Upper lobe of left lung (tissue), 6 donors: ENCODE measurements at places on chromosomes 7 and 10. TPM values are rescaled to one million over a fixed set of nuclear protein-coding genes. Genes with fewer than 3 reads are reported as not detected.
A peak's percentile ranks its signal among the peaks of the same experiment; 100 is the strongest.

DNA sequence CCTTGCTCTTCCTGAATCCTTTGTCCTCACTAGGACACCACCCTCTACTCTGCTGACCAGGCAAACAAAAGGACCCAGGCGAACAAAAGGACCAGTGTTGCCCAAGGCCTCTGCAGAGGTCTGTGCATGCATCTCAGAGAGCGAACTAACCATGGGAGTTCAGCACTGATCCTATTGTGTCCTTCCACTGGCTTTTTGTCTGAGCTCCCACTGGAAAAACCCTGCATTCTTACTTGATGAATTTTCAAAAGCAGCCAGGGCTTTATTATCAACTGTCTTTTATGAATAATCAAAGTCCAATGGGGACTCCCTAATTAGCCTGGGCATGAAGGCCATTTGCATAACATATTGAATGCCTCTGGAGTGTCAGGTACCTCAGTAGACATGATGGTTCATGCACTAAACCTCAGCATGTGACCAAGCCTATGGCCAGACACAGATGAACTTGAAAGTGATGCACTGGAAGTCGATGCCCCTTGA, 140.6 kb downstream of the KCNMA1 start:
- no peaks in the 10 kb centered on the region for H3K27me3 ChIP-seq
- no peak overlapping the region for H3K27ac ChIP-seq
- DNase-seq, result no peak
- no peak overlapping the region for H3K4me3 ChIP-seq
- no peaks in the 10 kb centered on the region for H3K36me3 ChIP-seq

DNA sequence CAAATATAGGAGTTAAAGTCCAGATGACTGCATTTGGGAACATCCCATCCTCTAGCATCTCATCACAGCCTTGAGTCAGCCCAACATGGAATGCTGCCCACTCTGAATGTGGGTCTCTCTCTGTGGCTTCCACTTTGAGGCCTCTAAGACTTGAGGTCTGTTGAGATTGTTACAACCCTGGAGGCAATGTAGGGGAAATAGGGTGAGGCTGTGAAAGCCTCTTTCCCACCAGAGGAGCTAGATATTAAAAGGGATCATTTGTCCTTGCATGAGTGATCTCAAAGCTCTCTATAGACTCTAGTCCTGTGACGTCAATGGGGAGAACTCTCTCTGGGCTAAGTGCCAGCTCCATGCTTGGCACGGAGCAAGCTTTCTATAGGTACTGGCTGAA, 6.4 kb upstream of the GOLGA7B start:
- H3K4me3 ChIP-seq, result no peak overlapping the region
- no peaks in the 10 kb centered on the region for H3K36me3 ChIP-seq
- peaks cover 13% of the 10 kb centered on the region for H3K4me1 ChIP-seq
- no peak overlapping the region for H3K27ac ChIP-seq
- H3K27me3 ChIP-seq, result no peaks in the 10 kb centered on the region
- DNase-seq, result no peak

Gene UNCX
- not detected for total RNA-seq

DNA sequence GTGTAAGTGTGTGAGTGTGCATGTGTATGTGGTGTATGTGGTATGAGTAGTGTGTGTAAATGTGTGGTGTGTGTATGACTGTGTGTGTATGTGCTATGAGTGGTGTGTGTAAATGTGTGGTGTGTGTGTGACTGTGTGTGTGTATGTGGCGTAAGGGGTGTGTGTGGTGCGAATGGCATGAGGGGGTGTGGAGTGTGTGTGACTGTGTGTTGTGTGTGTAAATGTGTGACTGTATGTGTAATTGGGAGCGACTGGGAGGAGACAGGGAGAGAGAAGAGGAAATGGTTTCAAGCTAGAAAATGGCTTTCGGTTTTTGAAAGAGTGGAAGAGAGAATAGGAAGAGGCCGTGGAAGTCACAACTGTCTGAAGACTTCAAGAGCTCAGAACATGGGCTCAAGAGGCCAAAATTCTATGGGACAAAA, 23.6 kb upstream of the GATAD1 start:
- H3K4me3 ChIP-seq, result no peak overlapping the region
- no peak for DNase-seq
- H3K27ac ChIP-seq, result no peak overlapping the region
- H3K27me3 ChIP-seq, result no peaks in the 10 kb centered on the region
- H3K36me3 ChIP-seq, result no peaks in the 10 kb centered on the region
- peaks cover 5% of the 10 kb centered on the region for H3K4me1 ChIP-seq

DNA sequence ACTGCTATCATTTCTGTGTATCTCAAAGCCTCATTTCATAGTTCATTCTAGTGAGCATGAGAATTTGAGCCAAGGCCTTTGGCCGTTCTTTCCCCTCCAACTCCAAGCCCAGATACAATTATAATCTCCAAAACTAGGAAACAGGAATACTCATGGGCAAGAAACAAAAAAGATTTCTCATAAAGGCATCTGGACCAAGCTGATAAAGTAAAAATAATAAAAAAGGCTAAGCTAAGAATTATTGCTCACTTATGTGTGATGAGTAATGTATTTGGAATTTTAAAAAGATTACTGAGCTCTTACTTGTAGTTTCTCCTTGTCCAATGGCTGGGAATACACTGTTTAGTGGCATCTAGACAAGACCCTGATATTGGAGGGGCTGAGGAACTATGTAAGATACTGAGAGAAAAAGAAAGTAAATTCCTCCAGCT, 196.4 kb upstream of the POM121L12 start:
- H3K36me3 ChIP-seq, result no peaks in the 10 kb centered on the region
- no peak overlapping the region for H3K27ac ChIP-seq
- H3K4me1 ChIP-seq, result no peaks in the 10 kb centered on the region
- no peaks in the 10 kb centered on the region for H3K27me3 ChIP-seq
- no peak overlapping the region for H3K4me3 ChIP-seq

GRCh38 chr7:42103456-42103855, 133.6 kb downstream of the GLI3 start:
- no peaks in the 10 kb centered on the region for H3K36me3 ChIP-seq
- no peaks in the 10 kb centered on the region for H3K27me3 ChIP-seq
- H3K4me3 ChIP-seq, result no peak overlapping the region
- H3K27ac ChIP-seq, result no peak overlapping the region
- H3K4me1 ChIP-seq, result peaks cover 33% of the 10 kb centered on the region

GRCh38 chr7:36884910-36885309, 160.6 kb upstream of the AOAH start:
- H3K4me3 ChIP-seq, result no peak overlapping the region
- H3K27me3 ChIP-seq, result no peaks in the 10 kb centered on the region
- H3K4me1 ChIP-seq, result no peaks in the 10 kb centered on the region
- H3K36me3 ChIP-seq, result peaks cover 23% of the 10 kb centered on the region

- H3K4me1 ChIP-seq, result peaks cover 4% of the 10 kb centered on the region
- H3K36me3 ChIP-seq, result no peaks in the 10 kb centered on the region
- no peak for DNase-seq
- H3K4me3 ChIP-seq, result no peak overlapping the region
- peak overlapping the region; percentile 85 for H3K27ac ChIP-seq
Observed at GRCh38 chr10:3668966-3669330, 116.1 kb downstream of the KLF6 start.

GRCh38 chr7:155808549-155809331, 3.5 kb downstream of the SHH start:
- peaks cover 65% of the 10 kb centered on the region for H3K27me3 ChIP-seq
- H3K27ac ChIP-seq, result peak overlapping the region; percentile 91
- peak overlapping the region; percentile 43 for H3K4me3 ChIP-seq
- H3K4me1 ChIP-seq, result peaks cover 82% of the 10 kb centered on the region
- H3K36me3 ChIP-seq, result no peaks in the 10 kb centered on the region

DNA sequence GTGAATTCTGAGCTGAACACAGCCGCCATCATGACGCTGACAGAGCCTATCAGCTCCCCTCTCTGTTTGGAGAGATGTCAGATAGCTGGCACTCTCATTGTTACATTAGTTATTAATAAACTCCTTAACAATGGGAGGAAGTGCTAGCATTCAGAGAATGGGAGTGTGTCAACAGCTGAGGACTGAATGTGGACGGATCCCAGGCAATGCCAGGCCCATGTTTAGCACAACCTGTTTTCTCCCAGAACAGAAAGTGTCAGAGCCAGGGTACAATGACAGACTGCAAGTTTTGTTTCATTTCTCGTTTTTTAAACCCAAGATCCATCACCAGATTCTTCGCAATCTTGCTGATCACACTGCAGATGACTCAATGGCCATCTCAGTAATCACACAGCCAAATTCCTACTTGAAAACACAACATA, 99.6 kb downstream of the PRPF18 start:
- no peaks in the 10 kb centered on the region for H3K36me3 ChIP-seq
- no peak for DNase-seq
- no peaks in the 10 kb centered on the region for H3K27me3 ChIP-seq
- H3K4me1 ChIP-seq, result peaks cover 34% of the 10 kb centered on the region
- no peak overlapping the region for H3K4me3 ChIP-seq

DNA sequence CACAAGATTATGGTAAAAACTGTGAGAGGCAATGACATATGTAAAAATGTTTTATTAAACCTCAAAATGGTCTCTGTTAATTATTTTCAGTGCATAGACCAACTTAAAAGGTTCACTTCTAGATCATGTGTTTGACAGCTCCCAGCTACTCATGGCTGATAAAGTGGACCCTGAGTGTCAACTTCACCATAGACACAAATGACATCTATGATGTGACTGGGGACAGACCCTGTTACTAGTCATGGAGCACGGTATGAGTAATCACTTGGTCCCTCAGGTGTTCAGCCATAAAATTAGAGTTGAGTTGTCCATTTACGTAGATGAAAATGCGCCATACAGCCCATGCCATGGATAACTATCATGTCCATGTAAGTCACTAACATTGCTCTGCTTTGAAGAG, 199.8 kb downstream of the ZNF365 start:
- H3K36me3 ChIP-seq, result no peaks in the 10 kb centered on the region
- no peak overlapping the region for H3K4me3 ChIP-seq
- H3K4me1 ChIP-seq, result no peaks in the 10 kb centered on the region
- no peak overlapping the region for H3K27ac ChIP-seq
- H3K27me3 ChIP-seq, result no peaks in the 10 kb centered on the region
- no peak for DNase-seq

GRCh38 chr10:11856089-11856488, 32.9 kb downstream of the PROSER2 start:
- H3K27ac ChIP-seq, result no peak overlapping the region

DNA sequence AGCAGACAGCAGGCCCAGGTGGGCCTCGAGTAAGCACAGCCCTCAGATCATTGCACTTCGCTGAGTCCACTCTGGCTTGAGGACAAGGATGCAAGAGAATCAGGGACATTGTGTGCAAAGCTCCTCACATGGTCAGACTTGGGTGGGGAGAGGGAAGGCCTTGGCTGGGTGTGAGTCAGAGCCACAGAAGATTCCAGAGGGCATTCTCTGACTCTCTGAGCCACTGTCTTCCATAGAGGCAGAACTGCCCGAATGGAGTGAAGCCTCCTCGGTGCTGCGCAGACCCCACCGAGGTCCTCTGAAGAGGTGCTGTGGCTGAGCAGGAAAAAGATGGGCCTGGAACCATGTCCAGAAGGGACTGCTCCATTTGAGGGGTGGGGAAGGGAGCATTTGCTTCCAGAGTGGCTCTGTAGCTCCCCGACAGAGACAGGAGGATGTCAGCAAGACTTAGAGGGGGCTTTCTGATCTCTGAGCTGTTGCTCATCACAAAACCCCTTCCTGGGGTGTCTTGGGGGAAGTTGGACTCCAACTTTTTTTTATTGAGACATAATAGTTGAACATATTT, 120.8 kb downstream of the PTPN20 start:
- H3K36me3 ChIP-seq, result no peaks in the 10 kb centered on the region
- H3K27me3 ChIP-seq, result no peaks in the 10 kb centered on the region
- H3K4me1 ChIP-seq, result no peaks in the 10 kb centered on the region
- H3K27ac ChIP-seq, result no peak overlapping the region
- no peak overlapping the region for H3K4me3 ChIP-seq
- DNase-seq, result no peak

DNA sequence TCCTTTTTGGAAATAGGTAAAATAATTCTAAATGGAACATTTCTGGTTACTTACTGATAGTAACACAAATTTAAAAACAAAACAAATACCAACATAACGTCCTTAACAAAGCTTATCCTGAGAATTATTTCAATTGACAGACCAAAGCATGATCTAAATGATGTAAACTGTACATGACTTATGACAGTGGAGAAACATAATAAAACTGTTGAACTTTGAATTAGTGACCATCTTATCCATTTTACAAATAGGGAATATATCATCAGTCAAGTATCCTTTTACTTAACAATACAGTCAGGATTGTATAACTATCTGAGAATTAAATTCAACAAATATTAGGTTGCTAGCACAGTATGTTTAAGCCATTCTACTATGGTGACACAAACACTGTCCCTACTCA, 2.4 kb downstream of the IPMK start:
- no peaks in the 10 kb centered on the region for H3K36me3 ChIP-seq
- DNase-seq, result no peak
- H3K4me1 ChIP-seq, result peaks cover 13% of the 10 kb centered on the region
- no peaks in the 10 kb centered on the region for H3K27me3 ChIP-seq
- H3K4me3 ChIP-seq, result no peak overlapping the region
- H3K27ac ChIP-seq, result peak overlapping the region; percentile 99
